ENCODE measurements at places on chromosomes 2 and 18. TPM values are rescaled to one million over a fixed set of nuclear protein-coding genes. Genes with fewer than 3 reads are reported as not detected.

The RND3 gene
- 559 TPM for total RNA-seq

The LIPT1 gene
- 10.5 TPM for total RNA-seq

The ARL6IP6 gene
- 16.2 TPM for total RNA-seq

The ASPRV1 gene
- 0.33 TPM for total RNA-seq

The TUBA4B gene
- total RNA-seq, result not detected

The BCL11A gene
- under 0.01 TPM for total RNA-seq

The NFU1 gene
- total RNA-seq, result 57.3 TPM

The ABHD1 gene
- total RNA-seq, result 0.26 TPM
